Amniotic stem cell (primary cell): ENCODE measurements at places on chromosomes 16 and 17.

DNA sequence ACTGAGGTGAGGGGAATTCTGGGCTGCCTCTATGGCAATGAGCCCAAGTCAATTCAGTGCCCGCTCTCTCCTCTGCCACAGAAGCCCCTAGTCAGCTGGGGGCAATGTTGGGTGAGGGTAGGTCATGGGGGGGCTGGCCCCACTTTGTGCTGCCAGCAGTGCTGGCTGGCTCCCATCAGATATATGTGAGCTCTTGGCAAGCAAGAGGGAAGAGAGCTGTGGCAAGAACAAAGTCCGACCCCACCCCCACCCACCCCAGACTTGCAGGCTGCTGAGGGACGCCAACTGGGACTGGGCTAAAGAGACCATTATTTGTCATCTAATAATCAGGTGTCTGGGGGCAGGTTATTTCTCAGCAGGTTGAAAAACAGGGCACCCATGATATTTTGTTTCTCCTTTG lies 89.4 kb downstream of the YPEL2 start:
- no peak for DNase-seq

DNA sequence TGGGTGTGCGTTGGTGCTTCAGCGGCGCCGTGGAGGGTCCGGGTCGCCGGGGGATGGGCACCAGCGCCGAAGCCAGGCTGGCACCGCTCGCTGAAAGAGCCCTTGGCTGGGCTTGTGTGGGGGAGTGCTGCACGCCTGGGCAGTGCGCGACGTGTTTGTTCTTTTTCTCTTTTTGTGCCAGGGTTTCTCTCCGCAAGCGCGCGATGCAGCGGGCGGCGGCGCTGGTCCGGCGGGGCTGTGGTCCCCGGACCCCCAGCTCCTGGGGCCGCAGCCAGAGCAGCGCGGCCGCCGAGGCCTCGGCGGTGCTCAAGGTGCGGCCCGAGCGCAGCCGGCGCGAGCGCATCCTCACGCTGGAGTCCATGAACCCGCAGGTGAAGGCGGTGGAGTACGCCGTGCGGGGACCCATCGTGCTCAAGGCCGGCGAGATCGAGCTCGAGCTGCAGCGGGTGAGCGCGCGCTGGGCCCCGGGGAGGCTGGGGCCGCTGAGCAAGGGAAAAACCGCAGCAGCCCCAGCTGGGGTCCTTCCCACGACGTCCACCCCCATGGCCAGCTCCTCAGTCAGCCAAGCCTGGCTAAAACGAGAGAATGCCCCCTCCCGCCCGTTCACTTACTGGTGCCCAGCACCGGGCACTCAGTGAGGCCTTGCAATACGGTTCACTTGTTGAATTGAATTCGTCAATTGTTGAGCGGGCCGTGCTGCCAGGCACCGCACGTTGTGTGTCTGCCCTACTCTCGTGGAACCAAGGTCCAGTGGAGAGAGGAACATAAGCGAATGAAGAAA lies 541 bp downstream of the GPT2 start:
- DNase-seq = no peak

GRCh38 chr16:20611975-20612481 lies 35.9 kb upstream of the ACSM2B start:
- DNase-seq = no peak

DNA sequence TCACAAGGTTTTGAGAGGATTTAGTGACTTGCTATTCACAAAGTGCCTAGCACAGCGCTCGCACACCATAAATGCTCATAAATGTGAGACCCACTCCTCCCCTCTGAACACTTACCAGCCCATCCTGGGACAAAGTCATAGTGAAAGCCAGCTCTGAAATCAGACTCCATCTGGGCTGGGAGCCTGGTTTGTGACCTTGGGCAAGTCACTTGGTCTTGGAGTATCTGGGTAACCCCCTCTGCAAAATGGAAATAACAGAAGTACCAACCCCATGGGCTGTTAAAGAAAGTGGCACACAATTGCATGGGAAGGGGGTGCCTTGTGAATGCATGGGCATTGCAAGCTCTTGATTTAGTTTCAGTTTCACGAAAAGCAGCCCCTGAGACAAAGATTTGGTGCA lies 104.7 kb upstream of the CDH5 start:
- DNase-seq = no peak

GRCh38 chr16:17411263-17411662 lies 59.5 kb downstream of the XYLT1 start:
- no peak for DNase-seq
